ENCODE measurements at places on chromosomes 6 and 20.

DNA sequence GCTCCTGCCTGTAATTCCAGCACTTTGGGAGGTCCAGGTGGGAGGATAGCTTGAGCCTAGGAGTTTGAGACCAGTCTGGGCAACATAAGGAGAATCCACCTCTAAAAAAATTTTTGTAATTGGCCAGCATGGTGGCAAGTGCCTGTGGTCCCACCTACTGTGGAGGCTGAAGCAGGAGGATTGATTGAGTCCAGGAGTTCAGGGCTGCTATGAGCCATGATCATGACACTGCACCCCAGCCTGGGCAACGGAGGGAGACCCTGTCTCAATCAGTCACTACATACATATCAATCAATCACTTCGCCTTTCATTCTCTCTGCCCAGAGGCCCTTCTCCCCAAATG is 1.1 kb upstream of the STK38 start:
- DNase-seq: no peak

DNA sequence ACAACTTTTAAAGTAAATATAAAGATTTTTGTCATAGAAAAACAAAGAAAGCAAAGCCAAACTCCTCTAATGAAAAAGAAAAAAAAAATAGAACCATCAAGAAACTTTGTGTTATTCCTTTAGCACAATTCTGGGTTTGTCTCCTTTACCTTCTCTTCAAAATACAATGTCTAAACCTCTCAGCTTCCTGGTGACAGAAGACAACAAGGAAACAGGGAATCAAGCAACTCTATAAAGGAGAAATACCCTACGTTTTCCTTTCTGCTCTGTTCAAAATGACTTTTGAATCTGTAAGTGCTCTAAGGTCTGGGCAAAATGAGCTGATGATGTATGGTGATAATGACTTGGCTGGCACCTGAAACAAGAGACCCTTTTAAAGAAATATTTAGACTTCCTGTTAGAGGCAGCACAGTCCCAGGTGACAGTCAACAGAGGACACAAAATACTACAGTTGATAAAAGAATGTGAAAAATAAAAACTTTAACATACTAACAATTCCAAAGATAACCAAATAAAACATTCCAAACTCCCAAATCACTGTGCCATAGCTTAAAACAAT is 101.4 kb downstream of the PRDM1 start:
- DNase-seq: no peak

GRCh38 chr6:34544776-34545471 is 11.2 kb downstream of the SPDEF start:
- DNase-seq: no peak

- no peak for DNase-seq
These were observed 88.1 kb upstream of the TGM3 start for GRCh38 chr20:2207770-2208097.

- no peak for DNase-seq
These were observed 97.8 kb upstream of the OGFRL1 start for GRCh38 chr6:71190809-71191208.

DNA sequence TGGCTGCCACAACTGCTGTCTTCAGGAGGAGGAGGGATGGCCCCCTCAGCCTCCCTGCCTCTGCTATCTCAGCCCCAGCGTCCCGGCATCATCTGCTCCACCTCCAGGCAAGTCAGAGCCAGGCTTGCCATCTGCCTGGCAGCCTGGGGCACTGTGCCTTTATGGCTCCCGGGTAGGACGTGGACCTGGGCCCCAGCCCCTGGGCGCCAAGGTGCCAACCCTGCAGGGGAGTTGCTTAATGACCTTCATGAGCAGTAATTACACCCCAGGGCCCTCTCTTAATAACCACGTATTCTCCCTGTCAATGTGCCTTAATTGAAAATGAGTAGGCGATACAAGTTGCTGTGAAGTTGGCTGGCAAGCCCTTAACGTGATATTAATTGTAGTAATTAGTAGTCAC is 122.1 kb upstream of the MLN start:
- no peak for DNase-seq

DNA sequence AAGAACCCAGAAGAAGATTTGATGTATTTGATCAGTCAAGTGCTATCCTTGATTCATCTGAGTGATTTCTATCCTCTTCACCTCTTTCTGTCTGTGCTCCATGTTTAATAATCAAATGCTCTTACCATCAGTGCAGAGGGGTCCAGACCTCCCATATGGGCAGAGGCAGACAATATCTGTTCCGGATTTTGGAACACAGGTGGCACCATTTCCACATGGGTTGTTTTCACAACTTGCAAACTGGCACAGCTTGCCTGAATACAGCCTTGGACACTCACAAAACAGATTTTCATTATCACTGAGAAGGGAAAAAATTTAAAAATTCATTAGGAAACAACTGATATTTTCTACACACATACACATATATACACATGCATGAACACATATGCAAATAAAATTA is 228.5 kb downstream of the PHF3 start:
- DNase-seq: no peak

DNA sequence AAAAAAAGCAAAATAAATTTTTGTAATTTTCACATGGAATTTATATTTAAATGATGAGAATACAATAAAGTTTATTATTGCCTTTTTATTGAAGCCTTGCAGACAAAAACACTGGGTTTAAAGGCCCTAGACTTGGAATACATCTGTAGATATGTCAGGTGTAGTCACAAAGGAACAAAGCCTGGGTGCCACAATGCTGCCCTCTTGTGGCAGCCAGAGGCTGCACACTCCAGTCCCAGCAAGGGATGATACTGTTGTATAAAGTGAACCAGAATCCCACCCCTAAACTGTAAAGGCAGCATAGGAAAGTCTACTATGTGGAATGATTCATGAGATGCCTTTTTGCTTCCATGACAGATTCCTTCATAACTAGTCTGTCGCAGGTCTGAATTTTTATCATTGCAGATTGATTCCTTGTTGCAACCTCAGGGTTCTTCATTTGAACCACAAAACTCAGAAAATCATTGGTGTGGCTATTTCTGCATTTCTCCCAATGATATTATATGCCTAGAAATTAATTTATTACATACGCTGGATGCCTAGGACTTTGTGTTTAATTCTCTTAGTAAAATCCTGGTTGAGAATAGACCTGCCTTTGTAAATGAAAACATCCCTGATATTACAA is 37.0 kb downstream of the MAK start:
- peak; percentile 48 for DNase-seq

DNA sequence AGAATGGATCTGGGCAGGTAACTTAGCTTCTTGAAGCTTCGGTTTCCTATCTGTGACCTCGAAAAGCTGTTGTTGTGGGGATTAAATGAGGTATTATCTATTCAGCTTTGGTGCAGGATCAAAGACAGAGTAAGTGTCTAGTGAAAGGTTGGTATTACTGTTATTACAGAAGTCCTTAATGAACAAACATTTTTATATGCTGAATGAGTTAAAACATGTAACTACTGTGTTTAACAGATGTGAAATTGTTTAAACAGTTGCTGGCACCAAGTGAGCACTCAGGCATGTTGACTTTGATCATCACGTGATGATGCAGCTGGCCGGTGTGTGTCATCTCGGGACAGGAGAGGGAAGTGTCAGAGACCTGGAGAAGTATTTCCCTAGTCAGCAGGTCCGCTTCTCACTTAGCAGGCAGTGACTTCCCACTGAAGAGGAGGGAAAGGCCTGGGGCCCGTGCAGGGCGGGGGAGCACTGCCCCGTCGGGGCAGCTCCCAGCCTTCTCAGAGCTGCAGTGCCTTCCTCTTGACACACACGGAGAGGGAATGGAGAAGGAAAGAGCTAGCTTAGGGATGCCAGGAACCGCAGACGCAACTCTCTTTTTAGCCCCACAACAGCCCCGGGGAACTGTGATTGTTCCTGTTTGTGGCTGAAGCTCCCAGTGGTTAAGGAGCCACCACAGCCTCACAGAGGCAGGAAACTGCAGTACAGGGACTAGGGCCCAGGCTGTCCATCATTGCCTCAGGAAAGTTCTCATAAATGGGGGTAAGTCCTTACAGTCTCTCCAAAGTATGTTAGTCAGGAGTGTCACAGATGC is 18.0 kb downstream of the TUBB2A start:
- no peak for DNase-seq

- DNase-seq: no peak
These were observed 261.4 kb upstream of the IRAK1BP1 start for GRCh38 chr6:78605909-78606446.

- no peak for DNase-seq
These were observed 867.6 kb upstream of the FLRT3 start for GRCh38 chr20:15205028-15205427.

DNA sequence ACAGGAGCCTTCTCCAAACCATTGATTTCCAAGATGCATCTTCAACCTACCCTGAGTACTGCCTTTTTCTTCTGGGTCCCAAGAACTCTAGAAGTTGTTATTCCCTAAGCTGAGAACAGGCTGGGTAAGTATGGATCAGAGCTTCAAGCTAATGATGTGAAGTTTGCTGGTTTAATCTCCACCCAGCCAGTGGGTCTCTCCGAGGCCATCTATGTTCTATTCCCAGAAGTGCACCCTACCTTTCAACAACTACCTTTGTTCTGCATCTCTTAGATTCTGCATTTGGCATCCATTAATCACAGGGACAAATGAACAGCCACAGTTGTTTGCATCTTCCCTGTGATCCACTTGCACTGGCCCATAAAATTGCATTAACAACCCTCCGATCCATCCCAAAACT is 246.2 kb downstream of the HIVEP2 start:
- no peak for DNase-seq

DNA sequence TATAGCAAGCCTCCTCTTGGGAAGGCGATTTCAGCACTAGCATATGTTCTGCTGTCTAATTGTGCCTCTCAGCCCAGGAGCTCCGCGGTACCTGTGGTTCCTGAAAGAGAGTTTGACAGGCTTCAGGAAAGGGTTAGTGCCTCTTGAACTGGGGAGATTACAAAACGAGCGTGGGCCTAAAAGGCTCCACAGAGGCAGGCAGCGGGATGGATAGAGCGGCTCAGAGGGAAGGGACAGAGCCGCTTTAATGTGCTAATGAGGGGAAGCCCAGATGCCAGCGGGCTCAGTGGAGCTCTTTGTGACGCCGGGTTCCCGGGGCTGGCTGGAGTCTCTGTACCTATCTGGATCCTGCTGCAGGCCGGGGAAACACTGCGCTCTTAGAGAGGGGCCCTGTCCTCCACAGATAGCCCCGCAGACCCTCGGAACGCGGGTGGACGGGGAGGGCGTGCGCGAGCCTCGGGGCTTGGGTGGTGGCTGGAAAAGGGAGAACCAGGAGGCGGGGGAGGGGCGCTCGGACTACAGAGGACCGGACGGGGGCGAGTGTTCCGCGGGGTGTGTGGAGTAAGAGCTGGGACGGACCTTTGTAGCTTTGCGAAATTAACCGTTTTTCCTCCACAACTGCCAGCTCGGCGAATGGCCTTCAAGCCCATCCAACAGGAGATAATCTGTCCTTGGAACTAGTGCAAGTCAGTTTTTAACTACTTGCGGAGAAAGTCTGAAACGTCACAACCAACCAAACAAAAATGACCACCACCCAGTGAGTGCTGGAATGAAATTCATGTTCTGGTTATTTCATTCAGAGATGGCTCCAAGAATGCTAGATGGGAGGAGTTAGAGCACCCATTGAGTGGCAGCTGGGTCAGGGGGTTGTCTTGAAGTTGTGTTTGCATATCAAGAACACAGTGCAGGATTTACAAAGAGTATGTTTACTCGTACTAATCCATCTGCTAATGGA is 13.0 kb downstream of the SLC35F1 start:
- DNase-seq: no peak

GRCh38 chr6:36387440-36388303 is at the start of gene ETV7:
Gene ETV7, minus strand, starts transcription at chr6:36387669. Its CDS starts 128 bp downstream, at chr6:36387541.
- peak; percentile 52 for DNase-seq

DNA sequence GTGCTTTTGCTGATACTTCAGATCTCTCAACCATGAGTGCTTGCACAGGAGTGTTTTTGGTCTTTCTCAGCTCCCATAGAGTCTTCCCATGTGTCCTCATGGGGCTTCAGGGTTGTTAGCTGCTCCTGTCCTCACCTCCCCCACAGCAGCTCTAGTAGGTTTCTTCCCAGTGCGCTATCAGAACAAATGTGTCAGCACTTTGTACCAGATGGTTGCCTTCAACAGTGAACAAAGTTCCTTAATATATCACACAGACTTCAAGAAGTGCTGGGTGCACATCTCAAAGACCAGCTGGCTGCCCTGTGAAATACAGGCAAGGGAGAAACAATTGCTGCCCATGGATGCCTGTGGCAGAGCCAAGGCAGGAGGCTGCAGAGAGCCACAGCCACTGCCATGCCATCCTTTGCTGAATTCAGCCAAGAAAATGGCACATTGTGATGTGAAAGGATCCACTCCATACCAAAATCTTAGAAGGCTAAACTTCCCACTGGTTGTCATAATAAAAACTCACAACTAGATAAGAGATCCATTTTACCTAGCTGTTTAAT is 471.3 kb downstream of the C6orf118 start:
- no peak for DNase-seq

- DNase-seq: no peak
These were observed at the start of gene SLPI for GRCh38 chr20:45254383-45255262. Gene SLPI, minus strand, starts transcription at chr20:45254564. Its CDS starts 21 bp downstream, at chr20:45254543.

GRCh38 chr6:142165227-142165626 is 18.2 kb downstream of the VTA1 start:
- DNase-seq: no peak

- DNase-seq: no peak
These were observed 15.0 kb downstream of the BLTP3A start for GRCh38 chr6:34806738-34807453.

DNA sequence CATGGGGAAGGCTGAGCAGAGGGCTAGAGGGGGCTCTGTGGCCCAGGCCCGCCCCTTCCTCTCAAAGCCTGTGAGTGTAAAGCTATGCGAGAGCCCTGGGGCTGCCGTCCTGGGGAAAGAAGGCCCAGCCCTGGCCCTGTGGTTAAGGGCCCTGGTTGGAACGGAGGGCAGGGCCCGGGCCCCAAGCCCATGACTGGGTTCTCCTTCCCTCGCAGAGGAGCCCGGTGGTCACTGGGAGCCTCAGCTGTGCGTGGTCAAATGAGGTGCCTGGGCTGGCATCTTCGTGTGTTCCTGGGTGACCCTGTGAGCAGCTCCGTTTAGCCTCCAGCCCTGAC is 56.0 kb downstream of the SMOC2 start:
- DNase-seq: no peak

- no peak for DNase-seq
These were observed 190.3 kb upstream of the PREP start for GRCh38 chr6:105593056-105593690.

DNA sequence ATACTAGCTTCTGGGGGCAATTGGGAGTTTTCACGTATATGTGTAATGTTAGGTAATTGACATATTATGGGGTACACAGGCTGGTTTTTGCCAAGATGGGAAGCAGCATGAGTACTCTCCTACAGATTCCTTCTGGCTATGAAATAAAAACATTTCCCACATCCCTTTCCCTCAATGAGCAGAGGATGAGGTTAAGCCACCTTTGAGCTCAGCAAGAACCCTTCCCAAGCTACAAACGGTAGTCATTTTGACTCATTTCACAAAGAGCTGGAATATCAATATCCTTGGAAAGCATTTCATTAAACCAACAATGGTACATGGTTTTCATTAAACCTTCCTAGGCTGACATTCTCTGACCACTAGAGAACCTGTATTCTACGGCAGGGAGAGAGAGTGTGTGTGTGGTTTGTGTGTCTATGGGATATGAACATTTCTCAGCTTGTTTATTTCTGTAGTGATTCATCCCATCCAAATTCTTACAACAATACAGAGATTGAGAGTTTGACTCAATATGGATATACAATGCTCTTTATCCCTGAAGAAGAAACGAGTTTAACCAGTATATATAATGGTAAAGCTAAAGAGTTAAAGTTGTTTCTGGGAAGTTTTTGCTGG is 119.5 kb downstream of the ARHGAP18 start:
- DNase-seq: no peak

- DNase-seq: no peak
These were observed 15.4 kb downstream of the RANBP9 start for GRCh38 chr6:13696226-13696625.

- no peak for DNase-seq
These were observed 296.3 kb downstream of the OGFRL1 start for GRCh38 chr6:71584712-71585436.

- DNase-seq: no peak
These were observed 42.5 kb downstream of the SLC2A4RG start for GRCh38 chr20:63782051-63782471.
